ENCODE measurements at places on chromosomes 1 and 21.

GRCh38 chr1:62180639-62181038 lies 14.0 kb upstream of the L1TD1 start:
- DNase-seq = no peak

DNA sequence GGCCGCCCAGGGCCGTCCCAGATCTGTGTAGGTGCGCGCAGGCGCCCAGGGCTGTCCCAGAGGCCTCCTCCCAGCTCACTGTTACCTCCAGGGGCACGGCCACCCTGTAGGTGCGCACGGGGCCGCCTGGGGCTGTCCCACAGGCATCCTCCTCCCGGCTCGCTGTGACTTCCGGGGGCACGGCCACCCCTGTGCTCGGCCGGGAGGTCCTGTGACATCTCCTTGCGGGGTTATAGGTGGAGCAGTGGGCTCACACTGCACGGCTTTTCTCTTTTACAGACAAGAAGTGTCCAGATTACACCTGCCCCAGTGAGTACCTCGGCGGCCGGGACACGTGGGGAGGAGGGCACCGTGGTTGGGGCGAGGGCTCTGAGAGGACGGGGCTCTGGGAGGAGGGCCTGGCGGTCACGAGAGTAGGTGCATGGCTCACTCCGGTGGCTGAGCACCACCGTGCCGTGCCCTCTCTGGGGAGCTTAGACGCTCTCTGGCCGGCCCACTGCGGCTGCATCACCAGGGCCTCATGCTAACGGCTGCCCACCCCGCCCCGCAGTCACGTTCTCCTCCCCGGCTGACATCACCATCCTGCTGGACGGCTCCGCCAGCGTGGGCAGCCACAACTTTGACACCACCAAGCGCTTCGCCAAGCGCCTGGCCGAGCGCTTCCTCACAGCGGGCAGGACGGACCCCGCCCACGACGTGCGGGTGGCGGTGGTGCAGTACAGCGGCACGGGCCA lies 21.4 kb downstream of the COL6A1 start:
- no peak for DNase-seq

- no peak for DNase-seq
Measured at GRCh38 chr1:192343344-192343743, 26.6 kb downstream of the RGS21 start.

DNA sequence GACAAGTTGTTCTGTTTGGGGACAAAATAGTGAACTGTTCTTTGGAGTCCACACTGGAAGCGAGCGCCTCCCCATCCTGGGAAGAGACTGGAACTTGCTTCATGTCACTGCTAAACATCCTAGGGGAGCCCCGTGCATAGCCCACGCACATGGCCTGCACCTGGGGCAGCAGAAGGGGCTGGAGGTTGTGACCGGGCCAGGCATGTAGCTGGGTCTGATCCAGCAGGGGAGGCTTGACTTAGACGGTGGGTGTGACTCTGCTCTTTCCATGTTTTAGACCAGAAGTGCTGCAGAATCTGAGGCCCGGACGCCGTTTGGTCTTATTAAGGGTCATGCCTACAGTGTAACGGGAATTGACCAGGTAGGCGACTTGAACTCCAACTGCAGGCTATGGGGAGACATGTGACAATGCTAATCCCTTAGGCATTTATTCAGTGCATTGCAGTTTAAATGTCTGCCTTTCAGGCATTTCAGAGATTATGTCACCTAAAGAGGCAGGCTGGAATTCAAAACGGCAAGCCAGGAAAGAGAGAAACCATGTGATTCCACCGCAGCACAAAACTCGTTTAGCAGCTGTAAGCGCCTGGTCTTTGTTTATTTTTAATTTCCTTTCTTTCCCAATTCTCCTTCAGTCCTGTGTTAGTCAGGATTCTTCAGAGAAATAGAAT lies 21.8 kb downstream of the CAPN9 start:
- no peak for DNase-seq

DNA sequence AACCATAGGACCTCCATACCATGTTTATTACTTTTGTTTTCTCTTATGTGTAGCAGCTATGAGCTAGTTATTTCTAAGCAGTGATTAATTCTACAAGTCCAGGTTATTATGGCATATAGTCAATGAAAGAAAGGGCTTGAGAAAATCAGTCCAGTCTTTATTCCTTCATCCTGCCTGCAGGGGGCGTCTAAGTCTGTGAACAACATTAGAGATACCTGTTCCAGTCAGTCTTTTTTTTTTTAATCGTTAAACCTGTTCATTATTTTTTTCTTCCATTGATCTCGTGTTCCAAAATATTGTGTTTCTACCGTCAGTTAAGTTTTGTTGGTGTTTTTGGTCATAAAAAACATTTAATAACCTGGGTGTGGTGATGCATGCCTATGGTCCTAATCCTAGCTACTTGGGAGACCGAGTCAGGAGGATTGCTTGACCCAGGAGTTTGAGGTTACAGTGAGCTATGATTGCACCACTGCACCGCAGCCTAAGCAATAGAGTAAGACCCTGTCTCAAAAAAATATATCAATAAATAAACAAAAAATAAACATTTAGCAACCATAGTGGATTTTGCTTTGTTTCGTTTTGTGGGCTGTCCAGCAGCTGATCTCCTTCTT lies 29.4 kb upstream of the CD2 start:
- DNase-seq = peak; percentile 68

GRCh38 chr1:76082062-76082461 lies 7.5 kb downstream of the ST6GALNAC3 start:
- DNase-seq = no peak

DNA sequence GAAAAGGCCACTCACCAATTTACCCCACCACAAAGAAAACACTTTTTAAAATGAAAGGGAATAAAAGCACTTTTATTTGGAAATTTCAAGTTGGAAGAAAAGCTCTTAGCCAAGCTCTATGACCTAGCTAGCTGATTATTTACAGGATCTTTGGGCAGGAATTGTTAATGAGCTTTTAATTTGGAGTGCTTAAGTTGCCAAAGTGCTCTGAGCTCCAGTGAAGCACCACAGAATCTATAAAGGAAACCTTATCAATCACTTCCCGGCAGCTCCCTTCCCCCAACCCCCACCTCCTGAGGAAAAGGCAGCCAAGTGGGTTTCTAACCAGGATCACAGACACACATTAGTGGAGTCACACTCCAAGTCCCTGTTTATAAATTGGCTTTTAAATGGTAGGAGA lies 1.5 kb downstream of the ERI3 start:
- no peak for DNase-seq

- DNase-seq = no peak
Measured at GRCh38 chr1:66925558-66925910, 744 bp downstream of the MIER1 start.

DNA sequence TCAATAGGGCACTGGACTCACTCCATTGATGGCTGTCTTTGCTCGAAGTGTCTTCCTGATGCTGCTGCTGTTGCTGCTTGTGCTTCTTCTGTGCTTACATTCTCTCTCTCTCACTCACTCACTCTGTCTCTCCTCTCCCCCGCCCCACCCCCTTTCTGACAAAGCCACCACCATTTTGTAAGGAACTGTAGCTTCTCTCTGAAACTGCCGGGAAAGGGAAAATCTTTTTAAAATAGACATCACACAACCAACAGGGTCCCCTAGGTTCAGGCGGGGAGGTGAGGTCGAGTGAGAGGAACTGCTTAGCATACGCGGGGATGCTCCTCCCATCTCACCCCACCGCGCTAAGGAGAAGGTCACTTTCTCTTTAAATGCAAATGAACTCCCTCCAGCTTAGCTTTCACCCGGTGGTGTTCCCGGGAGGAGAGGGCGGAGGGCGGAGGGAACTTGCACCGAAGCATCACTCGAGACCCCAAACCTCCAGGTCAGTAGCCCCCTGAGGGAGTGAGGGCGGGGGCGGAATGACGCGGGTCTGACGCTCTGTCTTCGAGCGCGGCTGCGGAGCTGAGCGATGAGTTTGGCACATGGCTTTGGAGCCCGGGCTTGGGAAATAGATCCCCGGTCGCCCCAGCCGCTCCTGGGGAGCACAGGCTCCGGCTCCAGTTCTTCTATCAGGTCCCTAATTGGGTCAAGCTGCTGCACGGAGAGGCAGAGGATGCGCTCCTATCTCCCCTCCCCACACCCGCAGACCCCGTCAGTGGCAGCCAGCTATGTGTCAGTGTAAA lies at the start of gene CCDC28B:
Gene CCDC28B (plus strand): TSS at position 370 of the 785 bp plus-strand sequence. CDS start 1,341 bp downstream, outside the sequence.
- no peak for DNase-seq

- DNase-seq = no peak
Measured at GRCh38 chr1:54850737-54851136, 36.3 kb downstream of the DHCR24 start.

DNA sequence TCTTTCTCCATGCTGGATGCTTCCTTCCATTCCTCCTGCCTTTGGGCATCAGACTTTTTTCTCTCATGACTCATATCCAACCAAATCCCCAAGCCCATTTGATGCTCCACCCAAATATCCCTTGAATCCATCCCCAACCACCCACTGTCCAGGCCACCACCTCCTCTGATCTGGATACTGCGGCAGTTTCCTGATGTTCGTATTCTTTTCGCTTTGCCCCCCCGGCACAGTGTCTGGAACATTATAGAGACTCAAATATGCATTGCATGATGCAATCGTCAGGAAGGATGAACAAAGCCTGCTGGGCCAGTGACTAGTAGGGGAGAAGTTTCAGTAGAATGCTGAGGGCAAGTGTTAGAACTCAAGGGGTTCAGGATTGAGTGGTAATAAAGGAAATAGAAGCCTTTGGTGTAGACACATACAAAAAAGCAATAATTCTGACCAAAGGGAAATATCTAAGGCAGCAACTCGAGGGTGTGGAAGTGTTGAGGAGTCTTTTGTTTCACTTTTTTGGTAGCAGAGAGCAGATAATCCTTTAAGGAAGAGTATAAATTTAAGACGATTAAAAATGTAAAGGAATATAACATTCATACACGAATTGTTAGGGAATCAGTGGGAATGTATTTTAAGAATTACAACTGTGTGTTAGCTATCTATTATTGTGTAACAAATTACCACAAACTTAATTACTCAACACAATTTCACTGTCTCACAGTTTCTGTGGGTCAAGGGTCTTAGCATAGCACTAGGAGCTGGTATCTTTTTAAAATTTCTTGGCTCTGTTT lies 7.5 kb downstream of the S100A11 start:
- DNase-seq = no peak

DNA sequence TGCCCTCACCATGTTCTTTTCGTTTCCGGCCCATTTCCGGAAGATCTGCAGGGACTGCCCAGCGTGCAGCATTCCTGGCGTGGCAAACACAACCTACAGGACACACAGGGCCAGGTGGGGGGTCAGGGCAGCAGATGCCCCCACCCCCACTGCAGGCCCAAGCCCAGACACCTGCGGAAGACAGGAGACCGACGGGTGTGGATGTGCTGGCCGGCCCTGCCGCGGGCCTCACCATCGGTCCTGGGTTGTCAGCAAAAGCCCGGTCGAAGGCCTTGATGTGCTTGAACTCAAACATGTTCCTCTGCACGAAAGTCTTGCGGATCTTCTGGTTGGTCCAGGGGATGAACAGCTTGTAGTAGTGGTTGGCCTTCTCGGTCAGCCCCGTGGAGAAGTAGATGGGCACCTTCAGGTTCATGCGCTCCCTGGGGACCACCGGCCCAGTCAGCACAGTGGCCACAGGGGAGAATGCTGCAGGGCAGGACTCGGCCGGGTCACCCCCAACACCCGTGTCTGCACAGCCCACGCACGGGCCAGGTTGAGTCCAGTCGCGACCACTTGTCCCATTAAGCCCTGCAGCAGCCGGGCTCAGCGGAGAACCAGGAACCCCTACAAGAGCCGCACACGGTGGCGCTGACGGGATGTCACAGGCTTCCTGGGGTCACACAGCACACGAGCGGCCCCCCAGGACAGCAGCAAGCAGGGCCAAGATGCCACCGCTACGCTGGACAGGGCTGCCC lies 5.3 kb downstream of the PUSL1 start:
- no peak for DNase-seq

DNA sequence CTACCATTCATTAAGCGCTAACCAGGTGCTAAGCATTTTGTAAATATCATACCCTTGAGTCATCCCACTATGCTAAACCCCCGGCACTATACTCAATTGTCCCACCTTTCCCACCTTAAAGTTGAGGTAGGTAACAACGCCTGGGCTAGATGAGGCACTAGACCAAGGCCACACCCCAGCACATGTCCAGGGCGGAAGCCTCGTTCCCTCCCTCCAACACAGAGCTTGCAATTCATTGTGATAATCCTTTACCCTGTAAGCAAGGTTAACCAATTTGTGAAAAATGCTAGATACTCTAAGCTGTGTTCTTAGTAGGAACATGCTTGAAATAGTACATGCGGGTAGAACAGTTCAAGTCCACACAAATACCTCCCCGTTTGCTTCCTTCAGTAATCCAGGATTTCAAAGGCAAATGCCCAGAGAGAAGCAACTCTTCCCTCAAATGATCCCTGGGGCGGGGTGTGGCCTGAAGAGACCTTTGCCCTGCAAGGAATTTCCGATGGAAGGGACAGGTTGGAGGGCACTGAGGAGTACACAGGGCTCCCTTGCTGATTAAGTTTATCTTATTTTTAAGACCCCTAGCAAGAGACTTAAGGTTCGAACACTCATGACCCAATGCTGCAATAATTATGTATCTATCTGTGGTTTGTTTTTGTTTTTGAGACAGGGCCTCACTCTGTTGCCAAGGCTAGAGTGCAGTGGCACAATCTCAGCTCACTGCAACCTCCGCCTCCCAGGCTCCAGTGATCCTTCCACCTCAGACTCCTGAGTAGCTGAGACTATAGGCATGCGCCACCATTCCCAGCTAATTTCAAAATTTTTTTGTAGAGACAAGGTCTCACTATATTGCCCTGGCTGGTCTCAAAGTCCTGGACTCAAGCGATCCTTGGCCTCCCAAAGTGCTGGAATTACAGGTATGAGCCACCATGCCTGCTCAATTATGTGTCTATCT lies 2.6 kb downstream of the RSPH1 start:
- no peak for DNase-seq

DNA sequence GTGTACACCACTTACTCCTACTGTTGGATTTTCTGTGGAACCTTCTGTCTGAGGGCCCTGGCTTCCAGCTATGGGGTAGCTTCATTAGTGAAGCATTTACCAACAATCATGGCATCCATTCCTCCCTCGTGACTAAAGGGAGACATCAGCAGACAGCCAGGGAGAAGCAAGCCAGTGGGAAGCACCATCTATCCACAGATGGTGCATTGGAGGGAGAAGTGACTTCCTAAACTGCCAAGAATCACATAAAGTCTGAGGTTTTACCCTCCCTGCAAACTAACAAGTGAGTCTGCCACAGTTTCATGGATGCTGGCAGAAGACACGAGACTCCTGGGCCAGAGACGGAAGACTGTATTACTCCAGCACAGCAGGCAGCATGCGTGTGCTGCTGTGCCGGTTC lies 31.4 kb downstream of the UMODL1 start:
- no peak for DNase-seq

DNA sequence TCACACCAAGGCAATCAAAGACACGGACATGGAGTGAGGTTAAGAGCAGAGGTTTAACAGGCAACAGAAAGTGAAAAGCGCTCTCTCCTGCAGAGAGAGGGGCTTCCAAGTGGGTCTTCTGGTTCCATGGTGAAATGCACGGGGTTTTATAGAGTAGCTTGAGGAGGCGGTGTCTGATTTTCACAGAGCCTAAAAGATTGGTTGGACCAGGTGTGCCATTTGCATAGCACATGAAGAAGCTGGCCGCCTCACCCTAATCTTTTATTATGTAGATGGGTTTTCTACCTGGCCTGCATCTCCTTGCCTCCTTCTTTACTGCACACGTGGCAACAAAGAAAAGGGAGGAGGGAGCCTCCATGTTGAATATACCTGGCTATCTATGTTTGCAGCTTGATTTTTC lies 197.3 kb downstream of the RYR2 start:
- no peak for DNase-seq

Measured in activated CD8-positive, alpha-beta memory T cell treated with anti-CD3 and anti-CD28 coated beads for 1 hour (primary cell).